ENCODE measurements at places on chromosomes 16 and 17.

DNA sequence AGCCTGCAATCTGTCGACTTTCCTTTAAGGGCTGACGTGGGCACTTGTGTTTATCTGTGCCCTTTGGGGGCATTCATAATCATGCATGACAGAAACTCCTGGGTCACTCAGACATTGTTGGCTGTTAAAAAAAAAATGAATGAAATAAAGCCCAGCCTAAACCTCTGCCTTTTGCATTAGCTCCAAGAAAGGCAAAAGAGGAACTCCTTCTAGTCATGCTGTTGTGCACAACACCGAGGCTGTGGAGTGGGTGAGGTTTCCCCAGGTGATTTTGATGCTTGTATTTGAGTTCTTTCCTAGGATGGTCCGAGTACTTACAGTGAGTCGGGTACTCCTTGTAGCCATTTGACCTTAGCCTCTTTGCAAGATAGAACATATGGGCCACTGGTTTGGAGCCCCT is 49.6 kb upstream of the IRX6 start:
- no peak for DNase-seq

DNA sequence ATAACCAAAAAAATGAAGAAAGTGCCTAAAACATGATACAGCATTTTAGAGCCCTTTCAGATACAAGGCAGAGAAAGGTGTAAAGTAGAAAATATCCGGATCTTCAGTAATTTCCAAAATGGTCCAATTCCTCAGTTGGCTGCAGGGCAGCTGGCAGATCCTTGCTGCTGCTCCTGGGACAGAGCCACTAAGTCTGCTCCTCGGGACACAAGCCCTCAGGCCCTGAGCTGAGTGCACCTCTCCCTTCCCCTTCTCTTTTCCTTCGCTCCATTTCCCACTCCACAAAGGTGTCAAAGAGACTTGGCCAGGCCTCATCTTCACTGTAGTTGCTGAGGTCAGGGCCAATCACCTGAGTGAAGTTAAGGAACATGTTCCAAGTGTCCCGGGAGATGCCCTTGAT is 40.5 kb downstream of the DCUN1D3 start:
- DNase-seq, result no peak

GRCh38 chr16:79874391-79874790 is 273.9 kb upstream of the MAF start:
- DNase-seq, result no peak

DNA sequence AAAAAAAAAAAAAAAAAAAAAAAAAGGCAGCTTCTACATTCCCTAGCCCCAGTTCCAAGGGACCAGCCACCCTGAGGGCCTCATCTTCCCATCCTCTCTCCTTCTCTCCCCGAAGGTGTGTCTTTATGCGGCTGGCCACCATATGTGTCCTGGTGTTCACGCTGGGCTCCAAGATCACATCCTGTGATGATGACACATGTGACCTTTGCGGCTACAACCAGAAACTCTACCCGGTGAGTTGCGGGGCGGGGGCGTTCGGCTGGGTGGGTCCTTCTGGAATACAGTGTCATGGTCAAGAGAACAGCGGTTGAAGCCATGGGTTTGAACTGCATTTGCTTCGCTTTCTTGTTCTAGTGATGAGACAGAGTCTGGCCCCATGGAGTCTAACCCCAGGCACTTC is 22.6 kb upstream of the COQ7 start:
- DNase-seq, result no peak

DNA sequence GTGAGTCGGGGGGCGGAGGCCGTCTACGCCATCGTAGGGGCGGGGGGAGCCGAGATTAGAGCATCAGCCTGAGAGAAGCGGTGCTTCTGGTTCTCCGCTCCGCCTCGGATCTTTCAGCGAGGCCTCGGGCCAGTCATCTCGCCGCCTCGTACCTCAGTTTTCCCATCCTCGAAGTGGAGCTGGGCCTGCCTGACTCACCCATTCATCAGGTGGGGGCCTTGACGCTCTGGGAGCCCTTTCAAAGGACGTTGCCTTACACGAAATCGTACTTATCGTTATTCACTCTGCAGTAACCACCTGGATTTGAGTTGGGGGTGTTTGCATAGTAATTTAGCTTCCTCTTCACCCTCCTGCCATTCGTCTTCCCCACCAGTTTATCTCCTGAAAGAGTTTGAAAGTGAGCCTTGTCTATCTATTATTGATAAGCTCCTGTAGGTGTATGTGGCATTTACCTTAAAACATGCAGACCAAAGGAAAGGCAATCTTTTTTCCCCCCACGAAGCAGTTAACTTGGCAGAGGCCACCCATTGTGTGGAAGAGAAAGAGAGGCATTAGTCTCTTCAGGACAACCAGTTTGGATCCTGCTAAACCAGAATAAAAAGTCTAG is 674 bp downstream of the TAF15 start:
- peak; percentile 75 for DNase-seq

DNA sequence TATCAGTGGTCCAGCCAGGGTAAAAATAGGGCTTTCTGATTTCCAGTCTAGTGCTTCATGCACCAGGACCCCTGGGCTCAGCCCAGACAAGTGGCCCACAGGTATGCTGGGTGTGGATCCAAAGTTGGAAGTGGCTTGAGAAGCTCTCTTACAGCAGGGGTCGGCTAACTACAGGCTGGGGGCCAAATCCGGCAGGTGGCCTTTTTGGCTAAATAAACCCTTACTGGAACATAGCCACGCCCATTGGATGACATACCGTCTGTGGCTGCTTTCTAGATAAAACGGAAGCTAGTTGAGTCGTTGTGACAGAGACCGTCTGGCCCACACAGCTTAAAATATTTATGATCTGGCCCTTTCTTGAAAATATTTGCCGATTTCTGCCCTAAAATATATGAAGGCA is 119.0 kb upstream of the CDC42EP4 start:
- DNase-seq, result no peak

DNA sequence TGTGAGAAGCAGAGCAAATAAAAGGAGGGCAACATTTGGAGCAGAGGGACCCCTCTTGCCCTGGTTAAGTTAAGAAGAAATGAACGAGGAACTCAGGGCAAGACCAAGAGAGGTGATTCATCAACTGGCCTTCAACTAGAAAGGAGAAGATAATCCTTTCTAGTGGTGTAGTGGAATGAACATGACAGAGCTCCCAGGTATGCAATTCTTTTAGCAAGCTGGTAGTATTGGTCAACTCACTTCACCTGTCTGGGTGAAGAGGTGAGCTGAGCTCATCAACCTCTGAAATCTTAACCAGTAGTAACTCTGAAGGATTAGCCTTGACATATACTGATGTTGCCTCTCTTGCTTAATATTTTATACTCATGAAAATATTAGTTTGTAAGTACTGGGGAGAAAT is 1024.7 kb upstream of the GOT2 start:
- no peak for DNase-seq
